ENCODE measurements at places on chromosomes 2 and 18.

DNA sequence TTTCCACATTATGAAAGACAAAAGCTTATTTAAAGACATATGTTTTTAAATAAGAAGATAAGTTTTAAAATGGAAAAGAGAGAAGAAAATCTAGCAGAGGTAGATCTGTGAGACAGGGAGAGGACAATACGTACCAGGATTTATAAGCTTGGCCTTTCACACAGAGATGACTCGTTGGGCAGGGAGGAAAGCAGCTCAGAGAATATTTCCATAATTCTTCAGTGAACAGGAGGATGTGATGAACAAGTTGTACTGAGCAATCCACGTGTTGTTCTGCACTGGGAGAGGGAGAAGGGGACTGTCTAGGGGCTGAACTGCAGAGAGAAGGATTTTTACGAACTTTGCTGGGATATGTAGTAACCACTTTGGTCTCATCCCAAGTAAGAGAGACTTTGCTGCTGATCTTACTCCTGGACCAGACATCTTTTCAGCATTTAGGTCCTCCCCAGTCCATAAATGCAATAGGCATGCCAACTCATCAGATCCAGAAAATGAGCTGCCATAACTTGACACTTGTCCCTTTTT lies 162.5 kb upstream of the SETBP1 start:
- DNase-seq, result no peak

DNA sequence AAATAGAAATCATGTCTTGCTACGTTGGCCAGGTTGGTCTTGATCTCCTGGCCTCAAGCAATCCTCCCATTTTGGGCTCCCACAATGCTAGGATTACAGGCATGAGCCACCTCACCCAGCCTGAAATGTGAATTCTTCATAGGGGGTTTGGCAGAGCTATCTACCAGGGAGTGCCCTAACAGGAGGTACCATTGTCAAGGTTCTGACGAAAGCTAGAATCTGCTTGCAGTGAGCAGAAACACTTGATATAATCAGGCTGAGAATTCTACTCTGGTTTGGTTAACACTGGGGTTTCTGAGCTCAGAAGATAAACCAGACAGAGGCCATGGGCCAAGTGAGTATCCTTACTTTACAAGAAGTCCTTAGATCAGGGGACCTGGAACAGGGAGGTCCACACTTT lies 7.2 kb upstream of the LAMA3 start:
- no peak for DNase-seq

GRCh38 chr2:120780402-120780801 lies 44.7 kb downstream of the GLI2 start:
- no peak for DNase-seq

DNA sequence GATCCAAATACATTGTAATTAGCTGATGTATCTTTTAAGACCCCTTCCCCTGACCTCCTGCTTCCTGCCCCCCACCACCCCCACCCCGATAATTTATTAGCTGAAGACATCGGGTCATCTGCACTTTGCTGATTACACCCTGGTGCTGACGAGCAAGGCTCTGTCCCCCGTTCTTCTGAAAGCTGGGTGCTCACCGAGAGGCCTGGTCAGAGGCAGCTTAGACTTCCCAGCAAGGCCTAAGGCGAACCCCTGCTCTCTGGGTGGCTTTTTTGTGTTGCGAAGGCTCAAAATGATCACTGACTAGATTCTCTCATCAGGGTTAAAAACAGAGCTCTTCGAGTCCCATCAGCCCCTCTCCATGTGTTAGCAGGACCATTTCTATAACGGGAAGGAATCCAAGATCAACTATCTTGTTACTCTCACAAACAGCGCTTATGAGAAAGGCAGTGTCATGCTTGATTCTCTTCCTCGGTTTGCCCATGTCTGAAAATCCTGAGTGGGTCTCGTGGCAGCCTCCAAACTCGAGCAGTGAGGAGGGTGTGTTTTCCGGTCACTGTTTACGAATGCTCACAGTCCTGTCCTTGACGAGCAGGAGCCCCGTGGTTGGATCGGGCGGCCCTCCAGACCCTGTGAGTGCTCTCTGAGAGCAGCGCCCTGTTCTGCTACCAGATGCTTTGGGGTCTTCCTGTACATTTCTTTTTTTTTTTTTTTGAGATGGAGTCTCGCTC lies 201.6 kb downstream of the HDAC4 start:
- DNase-seq, result no peak

DNA sequence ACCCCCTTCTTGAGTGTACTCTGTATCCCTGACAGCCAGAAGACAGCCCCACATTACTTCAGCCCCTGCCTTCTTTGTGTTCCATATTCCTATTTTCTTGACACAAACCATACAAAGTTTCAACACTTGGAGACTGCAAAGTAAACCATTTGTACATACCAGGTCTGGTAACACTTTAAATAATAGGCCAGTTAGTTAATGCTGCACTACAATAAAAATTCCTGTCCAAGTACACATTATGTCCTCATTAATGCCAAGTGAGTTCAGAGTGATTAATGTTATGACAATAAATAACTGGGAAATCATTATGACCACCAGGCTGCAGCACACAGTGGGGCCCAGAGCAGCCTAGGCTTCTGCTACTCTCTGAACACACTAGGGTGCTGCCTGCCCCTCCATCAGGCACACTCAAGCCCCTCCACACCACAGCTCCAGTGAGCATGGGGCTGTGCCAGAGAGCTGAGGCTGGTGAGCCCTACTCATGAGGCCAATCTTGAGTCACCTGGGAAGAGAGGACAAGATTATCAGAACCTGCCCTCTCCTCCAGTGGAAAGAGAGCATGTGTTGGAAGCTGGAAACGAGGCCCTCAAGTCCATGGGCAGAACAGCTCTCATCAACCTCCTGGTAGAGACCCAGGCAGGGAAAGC lies 138.7 kb downstream of the TTC32 start:
- no peak for DNase-seq

- DNase-seq, result no peak
These were observed 145.4 kb upstream of the PGAP1 start for GRCh38 chr2:197071790-197072436.

GRCh38 chr2:3486047-3487027 lies 33.0 kb downstream of the ADI1 start:
- no peak for DNase-seq

- no peak for DNase-seq
These were observed 785.5 kb upstream of the RAB6C start for GRCh38 chr2:129193961-129194360.

All from suppressor macrophage (primary cell).